NCI-H1436 (cell line): ENCODE measurements at places on chromosomes 16 and 17.
A peak's percentile ranks its signal among the peaks of the same experiment; 100 is the strongest.

DNA sequence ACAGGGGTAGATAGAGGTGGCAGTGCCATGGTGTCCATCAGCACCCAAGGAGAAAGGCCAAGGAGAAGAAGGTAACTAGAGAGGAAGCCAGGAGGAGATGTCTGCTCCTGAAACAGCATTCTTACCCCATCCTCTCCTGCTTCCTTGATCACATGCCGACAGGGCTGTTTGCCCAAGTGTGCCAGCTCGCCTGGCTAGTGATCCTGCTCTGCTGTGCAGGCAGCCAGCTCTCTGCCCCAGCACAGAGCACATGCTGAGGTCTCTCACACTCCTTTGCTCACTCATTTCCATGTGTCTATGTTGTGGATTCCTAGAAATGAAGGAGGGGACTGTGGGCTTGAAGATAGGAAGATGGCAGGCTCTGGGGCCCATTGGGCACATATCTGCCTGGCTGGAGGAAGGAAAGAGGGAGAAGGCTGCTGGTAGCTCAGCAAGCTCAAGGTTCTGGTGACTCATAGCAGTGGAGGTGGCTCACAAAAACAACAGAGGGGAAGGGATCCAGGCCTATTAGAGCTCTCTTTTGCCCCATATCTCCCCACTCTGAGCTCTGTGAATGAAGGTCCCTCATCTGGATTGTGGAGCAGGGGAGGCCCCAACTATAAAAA lies 54.3 kb downstream of the NEUROD2 start:
- no peak for DNase-seq

DNA sequence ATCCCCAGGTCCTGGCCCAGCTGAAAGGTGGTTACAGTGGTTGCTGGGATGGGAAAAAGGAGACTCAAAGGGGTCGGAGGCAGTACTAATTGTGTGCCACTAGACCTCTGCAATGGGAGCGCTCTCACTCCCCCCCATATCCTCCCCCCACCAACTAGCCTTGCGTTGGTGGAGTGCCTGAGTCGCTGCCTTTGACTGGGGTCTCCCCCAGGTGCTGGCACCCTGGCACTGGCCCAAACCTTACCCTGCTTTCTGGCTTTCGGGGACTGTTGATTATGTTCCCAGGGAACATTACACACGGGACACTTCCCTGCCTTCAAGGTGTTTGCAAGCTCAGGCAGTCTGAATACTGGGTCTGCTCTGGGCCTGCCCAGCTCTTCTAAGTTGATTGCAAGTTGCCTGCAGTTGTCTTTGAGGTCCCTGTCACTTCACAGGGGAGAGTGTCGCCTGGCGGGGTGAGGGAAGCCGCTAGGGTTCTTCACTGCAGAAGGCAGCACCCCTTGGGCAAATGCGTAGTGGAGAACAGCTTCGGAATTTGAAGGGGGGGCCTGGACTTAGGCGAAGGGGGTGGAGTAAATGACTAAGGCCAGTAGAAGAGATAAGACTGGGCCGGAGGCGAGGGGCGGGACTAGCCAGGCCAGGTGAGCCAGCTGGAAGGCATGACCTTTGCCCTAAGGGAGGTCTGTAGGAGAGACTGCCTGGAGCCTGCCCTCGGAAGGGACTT lies 98.0 kb downstream of the RAB11FIP4 start:
- no peak for DNase-seq

DNA sequence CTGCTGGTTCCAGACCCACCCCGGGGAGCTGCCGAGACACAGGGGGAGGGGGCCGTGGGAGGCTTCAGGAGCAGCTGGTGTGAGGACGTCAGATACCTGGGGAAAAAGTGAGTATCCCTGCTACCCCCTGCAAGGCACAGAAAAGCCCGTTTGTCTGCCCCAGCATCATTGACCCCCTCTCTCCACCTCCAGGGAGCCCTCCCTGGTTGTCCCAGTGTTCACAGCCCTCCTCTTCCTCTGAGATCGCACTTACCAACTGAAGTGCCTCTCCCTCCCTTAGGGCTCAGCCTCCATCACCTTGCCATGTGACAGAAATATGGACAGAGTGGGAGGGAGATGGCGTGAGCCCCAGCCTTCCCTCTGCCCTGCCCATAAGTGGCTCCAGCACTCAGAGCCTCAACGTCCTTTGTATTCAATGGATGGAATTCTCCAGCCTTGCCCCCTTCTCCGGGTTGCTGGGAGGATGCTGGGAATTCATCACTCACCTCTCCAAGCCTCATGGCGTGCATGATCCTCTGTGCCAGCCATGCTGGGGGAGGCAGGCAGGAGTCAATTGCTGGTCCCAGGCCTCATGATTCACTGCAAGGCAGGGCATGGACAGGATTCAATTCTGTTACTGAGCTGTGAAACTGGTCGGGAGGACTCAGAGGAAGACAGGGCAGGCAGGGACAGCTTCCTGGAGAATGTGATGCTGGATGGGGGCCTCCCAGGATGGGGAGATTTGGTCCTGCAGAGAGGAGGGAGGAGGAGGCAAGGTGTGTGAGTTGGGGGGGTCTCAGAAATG lies 14.6 kb downstream of the SPNS3 start:
- DNase-seq = no peak

GRCh38 chr16:58850678-58851020 lies 116.5 kb upstream of the GOT2 start:
- no peak for DNase-seq

DNA sequence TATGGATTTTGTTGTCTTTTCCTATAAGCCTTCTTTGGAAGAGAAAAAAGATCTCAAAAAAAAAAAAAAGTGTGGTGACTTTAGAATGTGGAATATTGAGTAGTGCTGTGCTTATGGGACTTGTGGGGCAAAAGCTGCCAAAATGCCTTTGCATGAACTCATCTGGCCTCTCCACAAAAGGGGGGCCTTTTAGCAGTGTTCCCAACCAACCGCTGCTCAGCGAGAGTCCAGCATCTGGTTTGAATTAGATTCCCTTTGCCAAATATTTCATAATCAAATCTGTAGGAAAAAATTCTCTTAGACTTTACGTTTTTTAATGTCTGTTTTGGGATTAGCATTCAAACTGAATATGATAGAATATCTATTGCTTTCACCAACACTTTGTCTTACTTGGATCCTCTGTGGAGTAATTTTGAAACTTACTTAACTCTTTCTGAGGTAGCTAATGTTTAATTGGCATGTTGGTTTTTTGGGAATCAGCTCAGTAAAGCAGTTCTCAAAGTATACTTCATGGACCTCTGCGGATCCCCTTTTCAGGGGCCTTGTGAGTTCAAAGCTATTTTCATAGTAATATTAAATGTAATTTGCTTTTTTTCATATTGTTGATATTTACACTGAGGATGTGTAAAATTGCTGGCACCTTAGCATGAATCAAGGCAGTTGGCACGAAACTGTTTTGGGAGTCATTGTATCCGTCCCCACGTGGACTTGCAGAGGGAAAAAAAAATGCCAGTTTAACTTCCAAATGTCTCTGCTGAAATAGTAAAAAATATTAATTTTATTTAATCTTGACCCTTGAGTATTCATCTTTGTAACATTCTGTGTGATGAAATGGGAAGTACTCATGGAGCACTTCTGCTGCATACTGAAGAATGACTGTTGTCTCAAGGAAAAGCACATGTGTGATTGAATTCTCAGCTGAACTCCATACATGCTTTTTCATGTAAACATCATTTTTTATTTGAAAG lies 34.7 kb upstream of the VPS4A start:
- DNase-seq = no peak

- DNase-seq = no peak
Measured at GRCh38 chr16:85750146-85750826, 610 bp downstream of the C16orf74 start.

- DNase-seq = peak; percentile 38
Measured at GRCh38 chr17:20156196-20157000, 147.2 kb downstream of the SPECC1 start.

GRCh38 chr17:75783803-75784472 lies 668 bp upstream of the UNK start:
- no peak for DNase-seq

DNA sequence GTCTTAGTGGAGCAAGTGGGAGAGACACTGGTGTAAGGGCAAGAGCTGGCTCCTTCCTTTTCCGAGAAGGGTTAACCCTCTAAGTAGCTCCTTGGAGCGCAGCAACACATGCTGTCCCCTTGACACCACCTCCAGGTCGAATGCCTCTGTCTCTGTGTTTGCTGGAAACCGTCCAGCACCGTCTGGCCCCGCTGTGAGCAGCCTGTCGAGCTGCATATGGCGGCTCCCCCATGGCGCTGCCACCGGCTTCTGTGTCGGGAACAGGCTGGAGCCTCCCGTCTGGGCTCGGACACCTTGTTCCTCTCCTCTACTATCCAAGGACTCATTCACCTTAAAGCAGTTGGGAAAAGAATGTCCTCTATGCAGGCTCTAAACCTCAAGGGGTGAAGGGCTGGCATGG lies 28.9 kb upstream of the WSCD1 start:
- DNase-seq = no peak

DNA sequence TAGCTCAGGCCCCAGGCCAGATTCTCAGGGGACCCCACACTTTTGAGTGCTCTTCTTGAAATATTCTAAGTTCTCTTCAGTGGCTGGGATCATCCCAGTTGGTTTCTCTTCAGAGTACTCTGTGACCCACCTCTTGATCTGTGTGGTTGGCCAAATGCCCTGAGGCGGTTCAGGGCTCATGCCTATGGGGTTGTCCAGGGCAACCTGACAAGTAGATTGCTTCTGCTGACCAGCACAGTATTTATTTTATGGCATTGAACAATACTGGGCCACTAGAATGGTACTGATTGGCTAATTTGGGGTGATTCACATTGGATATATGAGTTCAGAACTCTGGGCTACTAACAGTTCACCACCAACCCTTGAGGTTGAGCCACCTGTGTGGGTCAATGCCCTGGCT lies 7.4 kb upstream of the GOSR2 start:
- DNase-seq = no peak

GRCh38 chr16:11797166-11797956 lies at the start of gene ZC3H7A:
Gene ZC3H7A, minus strand, starts transcription at chr16:11797258. Its CDS starts 14,904 bp downstream, at chr16:11782354.
- peak; percentile 94 for DNase-seq

- no peak for DNase-seq
Measured at GRCh38 chr17:69677130-69677529, 262.6 kb downstream of the MAP2K6 start.

GRCh38 chr16:69880640-69881133 lies 70.4 kb upstream of the CLEC18A start:
- no peak for DNase-seq
